ENCODE measurements at places on chromosomes 2 and 18.

DNA sequence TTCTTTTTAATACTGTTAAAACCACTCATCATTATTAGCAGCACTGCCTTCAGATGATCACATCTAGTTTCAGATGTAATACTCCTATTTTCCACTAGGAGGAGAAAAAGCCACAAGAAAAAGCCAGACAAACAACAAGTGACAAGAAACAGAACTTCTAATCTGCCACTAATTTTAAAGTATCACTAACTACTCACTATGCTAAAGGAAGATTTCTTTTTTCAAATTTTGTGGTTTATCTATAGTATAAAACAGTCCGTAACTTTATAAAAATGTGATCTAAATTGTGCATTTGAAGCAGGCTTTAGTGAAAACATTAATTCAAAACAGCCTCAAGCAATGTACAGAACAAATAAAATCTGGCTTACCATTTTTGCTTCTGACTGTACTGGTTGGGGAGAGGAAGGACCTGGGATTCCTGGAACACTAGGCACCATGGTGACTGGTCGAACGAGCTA, 56.8 kb downstream of the ATF2 start:
- no peak for DNase-seq
- H3K27me3 ChIP-seq = no peaks in the 10 kb centered on the region
- H3K4me1 ChIP-seq = no peaks in the 10 kb centered on the region
- H3K27ac ChIP-seq = no peak overlapping the region
- H3K36me3 ChIP-seq = peaks cover 30% of the 10 kb centered on the region
- no peak overlapping the region for H3K4me3 ChIP-seq

DNA sequence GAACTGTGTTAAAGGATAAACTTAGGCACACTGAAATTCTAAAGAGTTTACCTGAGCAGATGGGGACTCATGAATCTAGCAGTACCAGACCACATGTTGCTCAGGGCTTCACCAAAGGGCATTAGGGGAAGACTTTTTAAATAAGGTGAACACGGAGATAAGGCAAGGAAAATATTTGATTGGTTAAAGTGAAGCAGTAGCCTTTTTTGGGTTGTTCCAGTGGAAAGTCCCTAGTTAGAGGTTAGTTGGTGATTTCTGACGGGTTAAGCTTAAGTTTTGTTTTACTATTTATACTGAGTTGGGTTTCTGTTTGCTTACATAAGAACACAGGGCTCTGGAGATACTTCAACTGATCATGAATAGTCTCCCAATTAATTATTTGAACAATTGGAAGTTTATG, 722.5 kb downstream of the SOCS6 start:
- no peak overlapping the region for H3K4me3 ChIP-seq
- H3K27ac ChIP-seq = no peak overlapping the region
- no peaks in the 10 kb centered on the region for H3K4me1 ChIP-seq
- no peak for DNase-seq

GRCh38 chr2:16113568-16113967, 173.2 kb downstream of the MYCN start:
- no peaks in the 10 kb centered on the region for H3K27me3 ChIP-seq
- no peak overlapping the region for H3K4me3 ChIP-seq
- no peaks in the 10 kb centered on the region for H3K36me3 ChIP-seq
- H3K27ac ChIP-seq = no peak overlapping the region
- no peaks in the 10 kb centered on the region for H3K4me1 ChIP-seq

GRCh38 chr2:162994718-162995117, 156.2 kb upstream of the KCNH7 start:
- no peaks in the 10 kb centered on the region for H3K27me3 ChIP-seq
- no peak overlapping the region for H3K4me3 ChIP-seq
- no peak overlapping the region for H3K27ac ChIP-seq

Data from ascending aorta (tissue), 2 donors.